ENCODE measurements at places on chromosomes 5 and 9. TPM values are rescaled to one million over a fixed set of nuclear protein-coding genes. Genes with fewer than 3 reads are reported as not detected.

- DNase-seq = no peak
These were observed 124.8 kb upstream of the RAD23B start for GRCh38 chr9:107158321-107158720.

The NOXA1 gene
- total RNA-seq = 3.4 TPM

DNA sequence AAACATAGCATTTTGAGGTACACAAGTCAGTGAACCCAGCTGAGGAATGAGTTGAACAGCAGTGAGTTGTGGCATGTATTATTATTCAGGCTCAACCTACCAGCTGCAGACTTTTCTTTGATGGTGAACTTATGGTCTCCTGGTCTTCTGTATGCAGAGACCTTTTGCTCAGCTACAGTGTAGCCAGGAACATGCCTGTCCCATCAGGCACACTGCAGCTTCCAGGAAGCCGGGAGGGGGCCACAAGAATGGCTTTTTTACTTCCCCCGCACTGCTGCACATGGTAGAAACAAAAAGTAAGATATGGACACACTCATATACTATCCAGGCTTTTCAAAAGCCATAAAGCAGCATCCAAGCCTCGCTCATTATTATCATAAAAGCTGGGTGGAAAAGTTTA is 65.3 kb upstream of the PLPP1 start:
- DNase-seq = peak; percentile 56

- DNase-seq = no peak
These were observed 158.1 kb downstream of the FGF1 start for GRCh38 chr5:142527664-142528295.
